ENCODE measurements at places on chromosomes 4 and X.

DNA sequence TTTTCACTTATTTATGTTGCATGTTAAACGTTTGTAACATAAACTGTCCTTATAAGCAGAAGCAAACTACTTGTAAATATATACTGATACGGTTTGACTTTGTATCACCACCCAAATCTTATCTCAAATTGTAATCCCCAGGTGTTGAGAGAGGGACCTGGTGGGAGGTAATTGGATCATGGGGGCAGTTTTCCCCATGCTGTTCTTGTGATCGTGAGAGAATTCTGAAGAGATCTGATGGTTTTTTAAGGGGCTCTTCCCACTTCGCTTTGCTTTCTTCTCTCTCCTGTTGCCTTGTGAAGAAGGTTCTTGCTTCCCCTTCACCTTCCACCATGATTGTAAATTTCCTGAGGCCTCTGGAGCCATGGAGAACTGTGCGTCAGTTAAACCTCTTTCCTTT is 87.1 kb upstream of the MAPK10 start:
- no peak for DNase-seq

- no peak for DNase-seq
These were observed 63.1 kb downstream of the NPY2R start for GRCh38 chr4:155271557-155271956.

- no peak for DNase-seq
These were observed 18.4 kb upstream of the OGT start for GRCh38 chrX:71514367-71515037.

DNA sequence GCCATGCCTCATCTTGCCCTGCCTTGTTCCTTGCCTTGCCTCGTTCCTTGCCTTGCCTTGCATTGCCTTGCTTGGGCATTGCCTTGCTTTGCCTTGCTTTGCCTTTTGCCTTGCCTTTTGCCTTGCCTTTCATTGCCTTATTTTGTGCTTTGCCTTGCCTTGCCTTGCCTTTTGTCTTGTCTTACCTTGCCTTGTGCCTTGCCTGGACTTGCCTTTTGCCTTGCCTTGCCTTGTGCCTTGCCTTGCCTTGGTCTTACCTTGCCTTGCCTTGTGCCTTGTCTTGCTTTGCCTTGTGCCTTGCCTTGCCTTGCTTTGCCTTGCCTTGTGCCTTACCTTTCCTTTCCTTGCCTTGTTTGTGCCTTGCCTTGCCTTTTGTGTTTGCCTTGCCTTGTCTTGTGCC is 88.2 kb downstream of the TAB3 start:
- DNase-seq, result no peak

- no peak for DNase-seq
These were observed 2.6 kb downstream of the LAS1L start for GRCh38 chrX:65532016-65532415.

DNA sequence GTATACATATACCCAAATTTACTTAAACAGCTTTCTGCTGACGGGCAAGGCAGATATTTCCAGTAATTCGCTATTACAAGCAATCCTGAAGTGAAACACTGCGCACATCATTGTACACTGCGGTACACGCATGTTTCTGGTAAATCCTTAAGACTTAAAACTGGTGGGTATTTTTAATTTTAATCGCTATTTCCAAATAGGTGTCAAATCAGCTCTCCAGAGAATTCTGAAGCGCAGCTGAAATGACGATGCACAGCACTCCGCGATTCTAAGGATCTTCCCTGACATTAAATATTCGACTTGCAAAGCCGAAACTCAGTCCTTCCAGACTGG is 361 bp downstream of the TMEM128 start:
- no peak for DNase-seq

DNA sequence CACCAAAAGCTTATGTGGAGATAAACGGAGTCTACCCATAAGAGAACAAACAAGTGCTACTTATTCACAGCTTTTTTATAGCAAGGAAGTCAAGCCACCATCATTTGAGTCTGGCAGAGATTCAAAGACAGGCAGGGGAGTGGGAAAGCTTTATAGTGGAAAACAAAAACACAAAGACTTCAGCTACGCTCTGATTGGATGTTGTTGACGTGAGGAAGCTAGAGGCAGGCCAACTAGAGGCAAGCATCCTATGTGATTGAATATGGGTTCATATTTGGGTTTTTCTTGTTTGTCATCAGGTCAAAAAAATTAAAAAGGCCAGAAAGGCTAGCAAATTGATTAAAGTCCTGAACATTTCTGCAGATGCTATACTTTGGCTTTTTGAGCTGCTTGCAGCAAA is 719 bp upstream of the TCEAL4 start:
- DNase-seq, result no peak

DNA sequence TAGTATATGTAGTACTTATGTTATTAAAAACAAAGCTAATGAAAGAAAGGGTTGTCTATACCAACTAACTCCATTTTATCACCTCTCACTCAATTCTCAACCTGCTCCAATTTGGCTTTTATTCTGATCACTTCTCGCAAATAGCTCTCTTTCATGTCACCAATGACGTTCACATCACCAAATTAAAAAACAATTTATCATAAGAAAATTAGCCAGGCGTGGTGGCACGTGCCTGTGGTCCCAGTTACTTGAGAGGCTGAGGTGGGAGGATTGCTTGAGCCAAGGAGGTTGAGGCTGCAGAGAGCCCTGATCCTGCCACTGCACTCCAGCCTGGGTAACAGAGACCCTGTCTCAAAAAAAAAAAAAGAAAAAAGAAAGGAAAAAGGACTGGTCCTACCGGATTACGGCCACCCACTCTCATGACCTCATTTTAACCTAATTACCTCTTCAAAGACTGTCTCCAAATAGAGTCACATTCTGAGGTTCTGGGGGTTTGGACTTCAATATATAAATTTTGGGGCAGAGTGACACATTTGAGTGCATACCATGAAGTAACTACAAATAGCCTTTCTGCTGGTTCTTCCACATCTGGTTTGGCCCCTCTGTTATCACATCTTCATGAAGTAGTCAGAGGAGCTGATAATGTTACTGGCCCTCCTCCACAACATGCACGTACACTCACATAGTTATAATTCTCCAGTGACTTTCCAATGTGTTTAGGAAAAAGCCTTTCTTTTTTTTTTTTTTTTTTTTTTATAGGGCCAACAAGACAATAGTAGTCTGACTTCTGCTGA is 15.8 kb upstream of the RBMX start:
- DNase-seq, result no peak

DNA sequence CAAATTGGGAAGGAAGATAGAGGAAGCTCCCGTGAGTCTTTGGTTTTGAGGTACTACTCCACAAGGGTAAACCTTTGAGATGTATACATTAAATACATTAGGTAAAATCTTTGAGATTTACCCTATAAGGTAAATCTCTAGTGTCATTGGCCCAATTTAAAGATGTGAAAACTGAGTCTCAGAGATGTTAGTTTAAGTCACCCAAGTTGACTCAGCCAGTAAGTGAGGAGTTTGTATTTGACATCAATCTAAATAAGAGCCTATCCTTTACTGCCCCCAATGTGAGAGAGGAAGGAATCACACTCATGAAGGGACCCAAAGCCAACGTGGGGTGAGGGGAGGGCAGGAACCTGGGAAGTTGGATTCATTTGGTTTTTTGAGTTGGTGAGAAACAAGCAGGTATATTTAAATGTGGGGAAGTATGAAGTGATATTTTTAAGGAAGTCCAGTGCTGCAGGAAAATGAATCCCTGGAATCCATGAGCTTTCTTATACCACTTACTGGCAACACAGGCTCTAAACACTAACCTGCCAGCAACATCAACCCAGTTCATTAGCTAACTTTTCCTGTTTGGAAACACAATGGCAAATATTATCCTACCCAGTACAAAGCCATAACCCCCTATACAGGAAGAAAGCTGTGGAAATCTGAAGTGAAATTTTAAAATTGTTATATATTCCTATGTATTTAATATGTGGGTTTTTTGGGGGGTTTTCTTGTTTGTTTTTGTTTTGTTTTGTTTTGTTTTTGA is 55.3 kb downstream of the PALLD start:
- no peak for DNase-seq

DNA sequence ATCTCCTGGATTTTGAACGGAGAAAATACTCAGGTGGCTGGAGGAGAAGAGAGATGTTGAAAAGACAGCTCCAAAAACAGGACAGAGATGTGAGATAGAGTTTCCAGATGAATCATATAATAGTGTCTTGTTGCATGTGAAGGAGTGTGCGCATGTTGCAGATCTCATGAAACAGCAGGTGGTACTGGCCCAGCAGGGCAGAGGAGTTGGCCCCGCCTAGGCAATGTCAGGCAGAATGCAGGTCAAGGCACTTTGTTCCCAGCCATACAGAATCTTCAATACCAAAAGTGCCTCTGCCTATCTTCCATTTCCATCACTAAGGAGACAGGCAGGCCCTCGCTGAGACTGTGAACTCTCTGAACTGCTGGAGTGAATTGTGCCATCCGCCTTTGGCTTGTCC is 63.9 kb upstream of the FAT1 start:
- no peak for DNase-seq

DNA sequence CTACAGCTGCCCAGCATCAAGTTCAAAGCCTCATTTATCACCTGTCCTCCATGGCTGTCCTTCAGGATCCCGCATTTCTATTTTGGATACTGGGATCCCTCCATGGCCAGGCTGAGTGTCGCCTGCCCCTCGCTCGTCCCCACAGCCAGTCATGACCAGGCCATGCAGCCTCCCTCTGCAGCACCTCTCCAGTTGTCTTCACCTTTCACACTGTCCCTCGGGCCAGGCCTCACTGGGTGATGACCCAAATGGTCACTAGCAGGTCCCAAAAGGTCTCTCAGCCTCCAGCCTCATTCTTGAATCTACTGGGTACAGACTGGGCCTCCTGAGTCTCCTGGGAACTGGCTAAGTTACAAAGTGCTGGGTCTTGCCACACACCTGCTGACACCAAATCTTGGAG is 48.7 kb upstream of the HELT start:
- no peak for DNase-seq

DNA sequence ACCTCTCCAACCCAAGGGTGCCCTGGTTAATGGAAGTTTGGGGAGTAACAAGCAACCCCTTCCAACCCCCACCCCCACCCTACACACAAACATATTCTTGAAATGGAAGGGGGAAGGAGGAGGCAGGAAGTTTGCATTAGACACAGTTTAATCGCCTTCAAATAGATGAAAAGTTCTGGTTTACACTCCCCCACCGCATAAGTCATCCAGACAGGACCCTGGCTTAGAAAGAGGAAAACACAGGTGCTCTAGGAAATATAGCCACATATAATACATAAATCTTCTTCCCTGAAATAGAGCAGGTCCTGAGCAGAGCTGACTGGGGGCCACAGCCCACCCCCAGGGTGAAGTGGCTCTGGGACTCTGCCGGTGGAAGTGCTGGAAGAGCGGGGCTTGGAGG is 25.1 kb downstream of the SASH3 start:
- no peak for DNase-seq

DNA sequence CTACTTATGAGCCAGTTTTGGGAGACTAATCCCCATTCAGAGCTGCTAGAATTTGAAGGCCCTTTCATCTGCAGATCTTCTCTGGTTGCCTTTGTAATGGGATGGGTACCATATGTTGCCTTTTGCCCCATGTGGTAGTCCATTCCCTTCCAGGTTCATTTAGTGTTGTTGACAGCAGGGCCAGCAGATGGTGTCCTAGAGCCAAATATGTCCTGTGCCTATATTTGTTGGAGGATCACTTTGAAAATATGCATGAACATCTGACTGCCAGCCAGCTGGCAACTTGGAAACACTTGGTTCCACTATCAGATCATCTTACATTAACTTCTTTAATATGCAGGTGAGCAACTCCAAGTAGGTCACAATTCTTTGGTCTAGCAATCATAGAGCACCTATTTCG is 30.4 kb downstream of the CFAP299 start:
- no peak for DNase-seq

DNA sequence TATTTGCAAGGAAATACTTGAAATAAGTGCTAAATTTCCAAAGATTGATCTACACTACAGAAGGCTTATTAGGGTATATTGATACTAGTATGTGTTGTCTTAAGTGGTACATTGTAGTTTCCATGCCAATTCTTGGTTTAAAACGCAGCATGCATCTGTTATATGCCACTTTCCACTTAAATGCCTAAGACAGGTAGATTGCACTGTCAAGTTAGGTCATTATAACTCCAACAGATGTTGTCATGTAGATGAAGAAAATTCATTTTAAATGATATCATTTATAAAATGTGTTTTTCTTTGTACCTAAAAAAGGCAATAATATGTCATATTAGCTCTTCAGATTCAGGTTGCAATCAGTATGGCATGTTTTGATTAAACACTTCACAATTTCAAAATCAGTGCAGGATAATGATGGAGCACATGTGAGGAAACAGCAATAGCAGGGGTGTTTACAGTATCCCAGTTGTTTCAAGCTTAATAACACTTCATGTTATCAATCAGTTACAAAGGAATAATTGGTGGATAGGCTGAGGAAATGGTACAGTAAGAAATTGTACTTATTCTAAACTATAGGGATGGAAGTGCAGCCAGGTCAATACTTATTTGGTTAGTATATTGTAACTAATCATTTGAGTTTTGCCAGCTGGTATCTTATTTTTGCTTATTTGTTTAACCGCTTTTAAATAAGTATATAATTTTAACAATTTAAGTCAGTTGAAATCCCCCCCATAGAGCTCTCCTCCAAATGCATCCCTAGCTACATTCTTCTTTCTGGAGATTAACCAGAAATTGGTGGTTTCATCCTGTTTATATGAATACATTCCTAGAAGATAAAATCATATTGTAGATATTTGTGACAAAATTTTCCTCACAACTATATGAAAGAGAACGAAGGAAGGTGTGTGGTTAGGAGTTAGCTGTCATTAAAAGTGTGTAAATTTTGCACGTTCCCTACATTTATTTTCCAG is 454.4 kb upstream of the ATOH1 start:
- no peak for DNase-seq

DNA sequence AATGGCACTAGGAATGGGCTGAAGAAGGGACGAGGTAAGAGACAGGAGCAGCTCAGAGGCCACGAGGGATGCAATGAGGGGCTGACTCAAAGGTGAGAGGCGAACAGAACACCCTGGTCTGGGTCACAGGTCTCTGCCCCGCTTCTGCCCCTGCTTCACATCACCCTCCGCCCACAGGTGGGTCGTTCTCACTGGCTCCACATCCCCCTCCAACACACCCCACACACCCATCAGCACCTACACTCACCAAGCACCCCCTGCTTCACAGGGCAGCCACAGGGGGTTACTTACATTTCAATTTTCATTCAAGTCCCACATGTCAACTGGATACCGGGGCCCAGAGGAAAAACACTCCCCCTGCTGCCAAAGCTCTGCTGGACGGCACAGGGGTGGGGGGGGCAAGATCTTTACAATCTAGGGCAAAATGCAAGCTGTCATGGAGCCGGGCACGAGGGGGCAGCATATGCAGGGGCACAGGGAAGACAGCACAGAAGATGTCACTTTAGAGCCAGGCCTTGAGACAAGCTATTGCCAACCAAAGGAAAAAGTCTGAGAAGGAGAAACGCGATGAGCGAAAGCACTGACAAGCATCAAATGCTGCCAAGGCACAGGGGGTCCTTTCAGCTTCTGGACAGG is 94.0 kb downstream of the AFAP1 start:
- DNase-seq, result no peak

DNA sequence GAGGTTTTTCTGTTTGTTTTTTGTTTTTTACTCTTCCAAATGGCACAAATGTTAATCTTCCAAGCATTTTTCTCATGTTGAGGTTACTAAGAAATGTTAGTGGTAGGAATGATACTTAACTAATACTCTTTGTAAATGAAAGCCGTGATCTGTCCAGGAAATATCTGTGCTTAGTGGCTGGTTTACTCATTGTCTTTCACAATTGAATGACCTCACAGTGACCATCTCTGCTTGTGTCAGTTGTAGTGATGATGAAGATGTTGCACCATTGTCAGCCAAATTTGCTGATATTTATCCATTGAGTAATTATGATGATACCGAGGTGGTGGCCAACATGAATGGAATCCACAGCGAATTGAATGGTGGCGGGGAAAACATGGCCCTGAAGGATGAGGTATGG is 93.5 kb downstream of the TNIP2 start:
- DNase-seq, result no peak

- no peak for DNase-seq
These were observed 112.8 kb downstream of the PPA2 start for GRCh38 chr4:105361053-105361452.
